ENCODE measurements at places on chromosomes 3 and 15.

DNA sequence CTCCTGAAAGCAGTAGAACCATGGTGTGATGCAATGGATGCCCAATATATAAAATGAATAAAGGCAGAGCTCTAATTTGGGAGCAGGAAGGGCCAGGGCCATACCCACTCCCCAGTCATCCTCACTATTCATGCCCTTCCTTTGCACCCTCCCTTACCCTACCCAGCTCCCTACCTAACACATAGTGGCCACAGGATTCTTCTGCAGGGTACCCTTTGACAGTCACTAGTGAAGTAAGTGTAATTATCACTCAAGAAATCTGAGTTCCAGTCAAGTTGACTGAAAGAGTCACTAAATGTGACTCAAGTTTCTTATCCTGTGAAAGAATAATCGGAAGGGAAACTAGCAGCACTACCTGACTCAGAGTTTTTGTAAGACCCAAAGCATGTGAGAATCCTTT, 69.2 kb downstream of the RASA2 start:
- DNase-seq: no peak

DNA sequence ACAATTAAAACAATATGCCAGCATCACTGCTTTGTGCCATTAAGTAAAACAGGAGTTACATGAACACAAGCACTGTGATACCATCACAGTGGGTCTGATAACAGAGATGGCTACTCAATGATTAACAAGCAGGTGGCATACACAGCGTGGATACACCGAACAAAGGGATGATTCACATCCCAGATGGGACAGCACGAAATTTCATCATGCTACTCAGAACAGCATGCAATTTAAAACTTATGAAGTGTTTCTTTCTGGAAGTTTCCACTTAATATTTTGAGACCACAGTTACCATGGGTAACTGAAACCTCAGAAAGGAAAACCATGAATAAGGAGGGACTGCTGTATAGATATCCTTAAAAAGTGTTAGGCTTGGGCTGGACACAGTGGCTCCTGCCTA, 44.5 kb downstream of the SLC24A1 start:
- DNase-seq: no peak

GRCh38 chr15:25860885-25861866, 2.0 kb downstream of the ATP10A start:
- DNase-seq: no peak

- DNase-seq: no peak
These were observed 471.2 kb upstream of the TGFBR2 start for GRCh38 chr3:30135190-30135589.

DNA sequence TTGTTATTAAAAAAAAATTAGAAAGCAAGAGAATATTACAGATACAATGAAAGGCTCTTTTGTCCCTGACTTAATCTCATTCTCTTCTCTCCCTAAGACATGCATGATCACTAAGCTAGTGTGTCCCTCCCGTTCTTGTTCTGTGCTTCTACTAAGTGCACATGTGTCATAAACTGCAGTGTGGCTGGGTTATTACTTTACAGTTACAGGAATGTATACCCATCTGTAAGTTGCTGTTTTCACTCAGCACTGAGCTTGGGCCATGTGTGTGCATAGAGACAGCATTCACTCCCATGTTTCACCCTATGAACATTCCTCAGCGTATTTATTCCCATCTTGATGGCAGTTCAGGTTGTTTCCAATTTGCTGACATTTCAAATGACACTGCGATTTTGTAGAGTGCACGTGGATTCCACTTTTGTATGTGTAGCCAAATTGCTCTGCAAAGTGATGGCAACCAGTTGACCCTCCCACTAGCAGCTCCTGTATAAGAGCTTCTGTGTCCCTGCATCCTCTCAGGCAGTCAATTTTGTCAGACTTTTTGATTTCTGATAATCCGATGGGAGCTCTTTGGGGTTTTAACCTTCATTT, 145.8 kb upstream of the UBE2E1 start:
- DNase-seq: no peak

DNA sequence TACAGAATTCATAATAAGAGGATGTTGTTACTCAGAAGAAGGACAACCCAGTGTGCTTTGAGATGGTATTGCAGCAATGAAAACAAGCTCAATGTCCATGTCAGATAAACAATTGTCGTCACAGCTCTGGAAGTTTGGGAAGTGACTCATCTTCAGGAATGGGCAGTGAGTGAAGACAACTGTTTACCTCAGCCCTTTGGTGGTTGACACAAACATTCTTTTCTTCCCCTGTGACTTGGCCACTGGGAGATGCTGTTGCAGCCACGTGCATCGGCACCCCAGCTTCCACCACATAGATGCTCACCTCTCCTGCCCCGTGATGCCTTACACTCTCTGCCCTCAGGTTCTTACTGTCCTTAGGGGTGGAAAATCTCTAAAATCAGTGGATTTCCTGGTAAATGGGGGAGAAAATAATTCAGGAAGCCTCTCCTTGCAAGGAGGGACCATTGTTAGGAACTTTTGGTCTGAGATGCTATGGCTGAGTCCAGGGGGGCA, 114.1 kb upstream of the GALNT15 start:
- no peak for DNase-seq

DNA sequence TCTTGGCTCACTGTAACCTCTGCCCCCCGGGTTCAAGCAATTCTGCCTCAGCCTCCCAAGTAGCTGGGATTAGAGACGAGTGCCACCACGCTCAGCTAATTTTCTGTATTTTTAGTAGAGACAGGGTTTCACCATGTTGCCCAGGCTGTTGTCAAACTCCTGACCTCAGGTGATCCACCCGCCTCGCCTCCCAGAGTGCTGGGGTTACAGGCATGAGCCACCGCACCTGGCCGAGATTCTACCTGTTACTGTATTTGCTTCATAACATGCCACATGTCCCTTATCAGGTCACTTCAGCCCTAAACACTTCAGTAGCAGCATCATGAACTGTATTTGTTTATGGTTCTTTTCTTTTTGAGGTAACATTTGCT, 7.5 kb upstream of the LCTL start:
- DNase-seq: no peak

Data from T follicular helper cell (primary cell).